Stimulated activated CD4-positive, alpha-beta T cell treated with anti-CD3 and anti-CD28 coated beads, Interleukin-1b, Interleukin-23, amount 100 ng/mL, for 4 hours (primary cell): ENCODE measurements at places on chromosomes 3 and 15.
A peak's percentile ranks its signal among the peaks of the same experiment; 100 is the strongest.

- DNase-seq, result peak; percentile 56
Observed at GRCh38 chr15:74489518-74490338, 28.8 kb upstream of the UBL7 start.

GRCh38 chr3:134927599-134927998 is 132.5 kb downstream of the EPHB1 start:
- DNase-seq, result no peak

DNA sequence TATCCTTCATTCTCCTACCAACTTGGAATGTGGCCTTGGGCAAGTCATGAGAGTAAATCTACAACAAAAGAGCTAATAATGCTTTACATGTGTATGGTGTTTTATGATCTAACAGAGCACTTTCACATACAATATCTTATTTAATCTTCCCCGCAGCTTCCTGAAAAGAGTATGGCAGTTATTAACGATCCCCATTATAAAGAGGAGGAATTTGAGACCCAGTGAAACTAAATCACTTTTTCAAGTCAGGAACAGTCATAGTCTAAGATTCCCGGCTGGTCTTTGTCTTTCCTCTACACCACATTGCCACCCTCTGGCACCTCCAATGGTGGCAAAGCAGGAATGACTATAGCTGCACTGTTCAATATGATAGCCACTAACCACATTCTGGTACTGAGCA is 69.7 kb upstream of the CMSS1 start:
- no peak for DNase-seq

GRCh38 chr3:62870321-62870720 is 4.9 kb downstream of the CADPS start:
- no peak for DNase-seq

- DNase-seq, result no peak
Observed at GRCh38 chr15:75696854-75697259, 15.8 kb downstream of the CSPG4 start.

- no peak for DNase-seq
Observed at GRCh38 chr15:63553388-63553791, 43.8 kb upstream of the FBXL22 start.
